ENCODE measurements at places on chromosomes 5 and 9. TPM values are rescaled to one million over a fixed set of nuclear protein-coding genes. Genes with fewer than 3 reads are reported as not detected.

The OSMR gene
- not detected for total RNA-seq

The PLPP7 gene
- 0.24 TPM for total RNA-seq

The RAI14 gene
- total RNA-seq: 0.98 TPM

The NFX1 gene
- total RNA-seq: 40.0 TPM

The BARHL1 gene
- total RNA-seq: not detected

The IRX4 gene
- total RNA-seq: not detected

The SH2D3C gene
- total RNA-seq: 68.3 TPM

The IL17B gene
- total RNA-seq: not detected

The EIF4E1B gene
- total RNA-seq: not detected

The CSF1R gene
- total RNA-seq: 4.5 TPM
